ENCODE measurements at places on chromosomes 11 and 22.

- DNase-seq, result no peak
These were observed 133.6 kb downstream of the DSCAML1 start for GRCh38 chr11:117663414-117663813.

DNA sequence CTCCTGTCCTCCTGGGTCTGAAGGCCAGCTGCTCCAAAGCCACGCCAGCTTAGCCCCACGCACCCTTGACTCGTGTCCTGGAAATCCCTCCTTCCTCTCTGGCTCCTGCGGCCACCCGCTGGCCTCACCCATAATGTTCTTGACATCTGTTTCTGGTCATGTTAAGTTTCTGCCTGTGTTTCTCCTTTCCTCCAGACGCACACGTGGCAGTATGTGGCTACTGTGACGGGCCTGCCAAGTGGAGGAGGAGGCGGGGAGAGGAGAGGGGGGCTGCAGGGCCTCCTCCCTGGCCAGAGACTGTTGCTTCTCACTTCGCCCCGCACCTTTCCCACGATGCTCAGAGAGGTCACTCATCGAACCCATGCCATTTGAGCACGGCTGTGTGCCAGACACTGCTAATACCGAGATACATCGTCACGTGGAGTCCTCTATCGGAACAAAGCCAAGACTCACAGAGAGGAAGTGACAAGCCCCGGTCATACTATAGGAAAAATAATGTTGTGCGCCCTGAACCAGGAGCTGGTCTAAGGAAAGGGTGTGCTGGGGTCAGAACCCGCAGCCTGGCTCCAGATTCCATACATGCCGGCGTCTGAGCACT lies 11.5 kb downstream of the C1QTNF6 start:
- no peak for DNase-seq

DNA sequence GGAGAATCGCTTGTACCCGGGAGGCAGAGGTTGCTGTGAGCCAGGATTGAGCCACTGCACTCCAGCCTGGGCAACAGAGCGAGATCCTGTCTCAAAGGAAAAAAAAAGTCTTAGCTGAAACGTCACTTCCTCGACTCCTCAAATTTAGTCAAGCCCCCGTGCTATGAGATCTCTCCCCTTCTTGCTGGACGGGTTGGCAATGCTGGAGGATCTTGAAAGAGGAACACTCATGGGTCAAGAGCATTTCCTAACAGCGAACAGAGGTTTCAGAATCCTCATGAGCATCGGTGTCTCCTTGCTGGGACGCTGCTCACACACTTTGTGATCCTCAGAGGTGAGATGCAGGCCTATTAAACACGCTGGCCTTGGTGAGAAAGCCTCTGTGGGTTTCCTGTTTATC lies 35.9 kb downstream of the APOL3 start:
- no peak for DNase-seq

- DNase-seq, result peak; percentile 22
These were observed 48.1 kb downstream of the CYTH4 start for GRCh38 chr22:37330200-37331033.

GRCh38 chr11:30388957-30389356 lies 66.1 kb downstream of the ARL14EP start:
- no peak for DNase-seq

DNA sequence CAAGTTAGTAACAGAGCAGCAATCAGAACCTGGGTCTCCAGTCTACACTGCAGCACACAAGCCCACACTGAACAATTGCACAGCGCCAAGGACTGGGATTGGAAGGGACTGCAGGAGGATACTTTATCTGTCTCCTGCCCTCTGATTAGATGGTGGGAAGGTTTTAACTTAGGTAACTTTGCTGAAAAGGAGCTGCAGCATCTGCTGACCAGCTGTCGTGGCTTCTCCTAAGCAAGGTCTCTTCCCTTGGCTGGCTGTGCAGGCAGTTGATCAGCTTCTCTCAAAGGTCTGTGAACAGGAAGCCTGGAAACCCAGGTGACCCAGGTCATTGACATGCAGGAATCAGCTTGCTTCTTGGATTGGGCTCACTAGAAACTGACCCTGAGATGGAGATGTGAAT lies 82.4 kb downstream of the ISX start:
- no peak for DNase-seq

DNA sequence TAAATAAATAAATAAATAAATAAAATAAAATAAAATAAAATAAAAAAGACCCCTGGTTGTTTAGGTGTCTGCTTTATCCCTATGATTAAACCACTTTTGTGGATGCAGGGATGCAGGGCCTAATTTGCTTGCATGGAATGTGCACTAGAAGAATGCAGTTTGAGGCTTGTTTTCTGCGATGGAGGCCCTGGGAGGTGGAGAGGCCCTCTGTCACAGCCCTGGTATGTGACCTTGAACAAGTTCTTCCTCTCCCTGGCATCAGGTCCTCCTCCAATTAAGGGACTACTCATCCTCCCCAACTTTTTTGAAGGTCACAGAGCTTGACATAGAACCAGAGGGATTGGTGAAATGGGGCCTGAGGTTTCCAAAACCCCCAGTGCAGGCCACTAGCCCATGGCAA lies 22.7 kb downstream of the KCNJ4 start:
- DNase-seq, result no peak

GRCh38 chr11:33514079-33514925 lies 186.3 kb downstream of the C11orf91 start:
- DNase-seq, result no peak

GRCh38 chr11:44171518-44171917 lies 76.0 kb downstream of the EXT2 start:
- no peak for DNase-seq

DNA sequence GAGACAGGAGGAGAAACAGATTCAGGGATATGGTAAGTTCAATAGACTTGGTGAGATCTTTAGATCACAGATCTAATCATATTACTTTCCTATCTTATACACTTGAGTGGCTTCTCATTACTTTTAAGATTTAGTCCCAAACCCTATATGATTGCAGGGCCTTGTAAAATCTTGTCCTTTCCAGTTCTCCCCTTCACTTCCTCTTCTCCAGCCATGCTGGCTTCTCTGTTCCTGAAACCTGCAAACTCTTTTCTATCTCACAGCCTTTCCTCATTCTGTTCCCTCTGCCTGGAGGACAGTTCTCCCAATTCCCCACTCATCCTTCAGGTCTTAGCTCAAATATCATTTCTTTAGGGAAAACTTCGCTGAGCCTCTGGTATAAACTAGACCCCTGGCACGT lies 65.9 kb upstream of the BIRC3 start:
- no peak for DNase-seq

DNA sequence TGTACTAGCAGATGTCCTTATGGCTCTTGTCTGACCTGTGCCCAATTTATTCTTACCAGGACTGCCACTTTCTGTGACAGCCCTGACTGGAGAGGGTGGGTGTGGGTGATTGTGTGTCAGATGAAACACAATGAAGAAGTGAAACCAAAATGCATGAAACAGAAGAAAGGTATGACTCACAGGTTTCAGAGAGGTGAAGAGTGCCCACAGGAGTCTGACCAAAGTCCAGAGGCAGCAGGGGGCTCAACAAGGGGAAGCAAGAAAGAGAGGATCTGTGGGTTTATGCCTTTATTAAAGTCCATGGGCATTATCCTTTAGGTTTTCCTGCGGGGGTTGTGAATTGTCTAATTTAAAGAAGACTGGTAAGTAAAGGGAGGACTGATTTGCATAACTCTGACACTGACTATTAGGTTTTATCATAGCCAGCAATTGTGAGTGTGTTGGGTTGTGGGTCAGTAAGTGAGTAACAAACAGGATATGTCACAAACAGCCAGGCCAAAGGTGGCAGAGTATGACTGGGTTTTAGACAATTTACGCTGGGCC lies 3.9 kb upstream of the OR4C6 start:
- DNase-seq, result no peak

DNA sequence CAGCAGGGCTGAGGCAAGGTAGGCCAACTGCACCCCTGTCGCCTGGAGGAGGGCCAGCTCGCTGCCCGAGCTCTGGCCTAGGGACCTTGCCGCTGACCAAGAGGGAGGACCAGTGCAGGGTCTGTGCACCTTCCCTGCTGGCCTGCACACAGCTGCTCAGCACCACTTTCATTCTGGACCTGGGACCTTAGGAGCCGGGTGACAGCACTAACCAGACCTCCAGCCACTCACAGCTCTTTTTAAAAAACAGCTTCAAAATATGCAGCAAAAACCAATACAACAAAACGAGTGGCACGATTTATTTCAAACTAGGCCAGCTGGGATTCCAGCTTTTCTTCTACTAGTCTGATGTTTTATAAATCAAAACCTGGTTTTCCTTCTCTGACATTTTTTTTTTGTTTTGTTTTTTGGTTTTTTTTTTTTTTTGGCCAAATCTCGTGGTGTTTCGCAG lies 18.0 kb downstream of the RSPH14 start:
- DNase-seq, result no peak

DNA sequence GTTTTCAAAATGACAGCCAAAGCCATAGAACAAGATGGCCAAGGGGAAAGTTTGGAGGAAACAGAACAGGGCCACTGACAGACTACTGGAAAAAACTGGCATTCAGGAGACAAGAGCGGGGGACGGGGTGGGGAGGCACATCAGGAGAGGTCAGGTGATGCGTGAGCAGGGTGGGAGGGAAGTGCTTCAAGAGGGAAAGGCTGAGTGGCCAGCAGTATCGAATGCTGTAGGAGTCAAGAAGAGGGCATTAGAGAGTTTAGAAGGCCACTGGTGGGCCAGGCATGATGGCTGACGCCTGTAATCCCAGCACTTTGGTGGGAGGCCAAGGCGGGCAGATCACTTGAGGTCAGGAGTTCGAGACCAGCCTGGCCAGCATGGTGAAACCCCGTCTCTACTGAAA lies 8.2 kb downstream of the GTPBP1 start:
- DNase-seq, result no peak

- no peak for DNase-seq
These were observed 14.3 kb upstream of the LINC01488 start for GRCh38 chr11:69467196-69467595.

Data from cerebellar cortex (tissue), 1 donor.